ENCODE measurements at places on chromosomes 12 and 14.

DNA sequence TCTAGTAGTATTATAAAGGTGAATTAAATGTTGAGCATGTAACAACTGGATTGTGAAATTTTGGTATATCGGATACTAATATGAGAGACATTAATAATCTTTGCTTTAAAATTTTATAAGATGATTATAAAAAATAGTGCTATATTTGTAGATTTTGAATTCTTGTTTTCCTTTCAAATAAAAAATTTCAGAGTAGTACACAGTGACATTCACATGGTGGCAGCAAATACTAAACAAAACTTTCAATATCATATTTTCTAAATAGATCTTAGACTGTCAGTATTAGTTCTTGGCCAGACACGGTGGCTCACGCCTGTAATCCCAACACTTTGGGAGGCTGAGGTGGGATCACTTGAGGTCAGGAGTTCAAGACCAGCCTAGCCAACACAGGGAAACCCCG lies 166.0 kb downstream of the NAV3 start:
- no peak for DNase-seq

DNA sequence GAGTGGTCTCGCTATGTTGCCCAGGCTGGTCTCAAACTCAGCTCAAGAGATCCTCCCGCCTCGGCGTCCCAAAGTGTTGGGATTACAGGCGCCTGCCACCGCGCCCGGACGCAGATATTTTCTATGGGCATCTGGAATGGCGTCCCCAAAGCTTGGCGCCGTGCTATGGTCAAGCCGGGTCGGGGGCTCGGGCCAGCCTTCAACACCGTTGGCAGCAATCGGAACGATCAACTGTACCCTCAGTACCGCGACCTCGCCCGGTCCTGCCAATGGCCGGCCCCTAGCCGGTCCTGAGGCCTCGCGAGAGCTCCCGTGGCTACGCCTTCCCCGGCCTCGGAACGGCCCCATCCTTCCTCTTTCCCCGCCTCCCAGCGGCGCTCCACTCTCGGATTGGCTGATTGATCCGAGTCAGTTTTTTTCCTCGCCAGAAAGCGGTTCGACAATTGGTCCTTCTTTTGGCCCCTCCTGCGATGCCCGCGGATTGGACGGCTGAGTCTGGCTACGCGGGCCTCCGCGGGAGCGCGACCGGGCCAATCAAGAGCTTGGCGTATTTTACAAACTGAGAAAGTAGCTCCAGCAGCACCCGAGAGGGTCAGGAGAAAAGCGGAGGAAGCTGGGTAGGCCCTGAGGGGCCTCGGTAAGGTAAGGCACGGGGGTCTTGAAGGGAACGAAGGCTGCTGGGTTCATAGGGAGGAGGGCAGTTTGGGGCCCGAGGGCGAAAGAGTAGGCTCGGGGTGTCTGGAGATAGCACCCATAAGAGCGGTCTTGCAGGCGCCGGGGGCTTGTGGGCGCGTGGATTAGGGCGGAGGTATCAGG lies at the start of gene TROAP:
Gene TROAP, plus strand, starts transcription at position 548 of the 816 bp plus-strand sequence. CDS start 354 bp downstream, outside the sequence.
- DNase-seq, result peak; percentile 99

DNA sequence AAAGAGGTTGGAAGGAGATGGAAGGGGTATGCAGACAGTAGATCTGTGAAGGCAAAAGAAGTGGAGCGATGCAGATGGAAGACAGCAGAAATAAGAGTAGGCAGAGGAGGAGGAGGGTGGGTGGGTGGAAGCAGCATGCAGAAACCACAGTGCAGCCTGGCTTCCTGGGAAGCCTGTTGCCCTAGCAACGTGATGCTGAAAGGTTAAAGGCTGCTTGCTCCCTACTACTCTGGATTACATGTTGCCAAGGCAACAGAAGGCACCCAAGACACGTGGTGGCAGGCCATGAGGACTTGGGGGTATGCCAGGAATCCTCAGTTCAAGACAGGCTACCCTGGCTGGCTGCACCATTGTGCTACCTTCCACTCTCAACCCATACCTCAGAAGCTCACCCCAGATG lies 129.6 kb downstream of the GRIN2B start:
- no peak for DNase-seq

DNA sequence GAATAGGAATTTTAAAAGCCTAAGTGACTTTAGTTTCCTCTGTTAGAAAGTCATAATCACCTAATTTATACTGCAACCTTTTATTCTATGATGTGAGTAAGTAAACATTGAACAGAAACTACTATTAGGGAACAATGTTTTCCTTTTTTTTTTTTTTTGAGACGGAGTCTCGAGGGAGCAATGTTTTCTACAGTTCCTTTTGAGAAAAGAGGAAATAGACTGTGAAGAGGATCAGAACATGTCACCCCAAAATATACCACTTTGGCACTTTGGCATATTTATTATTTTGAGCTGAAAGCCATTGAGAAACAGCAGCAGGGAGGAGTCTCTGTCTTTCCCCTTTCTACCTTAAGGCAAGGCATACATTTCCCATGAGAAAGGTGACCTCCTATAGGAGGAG lies 162.7 kb upstream of the CNOT2 start:
- DNase-seq, result no peak

DNA sequence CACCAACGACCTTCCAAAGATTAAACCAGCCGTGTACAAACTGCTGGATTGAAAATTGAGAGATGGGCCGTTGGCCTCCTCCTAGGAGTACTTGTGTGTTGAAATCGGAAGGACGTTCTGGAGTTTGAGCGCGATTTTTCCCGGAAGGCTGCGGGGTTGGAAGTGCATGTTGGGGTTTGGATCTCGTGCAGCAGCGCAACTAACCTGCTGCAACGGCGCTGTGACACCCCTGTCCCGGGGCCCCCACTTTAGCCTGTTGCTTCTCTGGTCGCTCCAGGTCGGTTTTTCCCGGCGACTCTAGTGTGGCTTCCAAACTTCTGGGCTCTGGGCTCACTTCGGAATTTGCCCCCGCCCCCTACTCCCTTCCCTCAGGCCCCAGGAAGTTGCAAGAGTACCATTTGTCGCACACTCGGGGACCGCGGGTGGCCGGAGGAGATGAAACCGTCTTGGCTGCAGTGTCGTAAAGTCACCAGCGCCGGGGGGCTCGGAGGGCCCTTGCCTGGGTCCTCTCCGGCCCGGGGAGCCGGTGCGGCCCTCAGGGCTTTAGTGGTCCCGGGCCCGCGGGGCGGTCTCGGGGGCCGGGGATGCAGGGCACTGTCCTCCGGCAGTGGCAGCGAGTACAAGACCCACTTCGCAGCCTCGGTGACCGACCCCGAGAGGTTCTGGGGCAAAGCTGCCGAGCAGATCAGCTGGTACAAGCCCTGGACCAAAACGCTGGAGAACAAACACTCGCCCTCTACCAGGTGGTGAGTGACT lies at the start of gene ACSS3:
Gene ACSS3, plus strand, starts transcription at position 394 of the 756 bp plus-strand sequence. Its CDS starts 42 bp downstream, at position 436.
- no peak for DNase-seq

- DNase-seq, result peak; percentile 64
Measured at GRCh38 chr12:127083008-127083949, 1183.7 kb upstream of the TMEM132C start.

DNA sequence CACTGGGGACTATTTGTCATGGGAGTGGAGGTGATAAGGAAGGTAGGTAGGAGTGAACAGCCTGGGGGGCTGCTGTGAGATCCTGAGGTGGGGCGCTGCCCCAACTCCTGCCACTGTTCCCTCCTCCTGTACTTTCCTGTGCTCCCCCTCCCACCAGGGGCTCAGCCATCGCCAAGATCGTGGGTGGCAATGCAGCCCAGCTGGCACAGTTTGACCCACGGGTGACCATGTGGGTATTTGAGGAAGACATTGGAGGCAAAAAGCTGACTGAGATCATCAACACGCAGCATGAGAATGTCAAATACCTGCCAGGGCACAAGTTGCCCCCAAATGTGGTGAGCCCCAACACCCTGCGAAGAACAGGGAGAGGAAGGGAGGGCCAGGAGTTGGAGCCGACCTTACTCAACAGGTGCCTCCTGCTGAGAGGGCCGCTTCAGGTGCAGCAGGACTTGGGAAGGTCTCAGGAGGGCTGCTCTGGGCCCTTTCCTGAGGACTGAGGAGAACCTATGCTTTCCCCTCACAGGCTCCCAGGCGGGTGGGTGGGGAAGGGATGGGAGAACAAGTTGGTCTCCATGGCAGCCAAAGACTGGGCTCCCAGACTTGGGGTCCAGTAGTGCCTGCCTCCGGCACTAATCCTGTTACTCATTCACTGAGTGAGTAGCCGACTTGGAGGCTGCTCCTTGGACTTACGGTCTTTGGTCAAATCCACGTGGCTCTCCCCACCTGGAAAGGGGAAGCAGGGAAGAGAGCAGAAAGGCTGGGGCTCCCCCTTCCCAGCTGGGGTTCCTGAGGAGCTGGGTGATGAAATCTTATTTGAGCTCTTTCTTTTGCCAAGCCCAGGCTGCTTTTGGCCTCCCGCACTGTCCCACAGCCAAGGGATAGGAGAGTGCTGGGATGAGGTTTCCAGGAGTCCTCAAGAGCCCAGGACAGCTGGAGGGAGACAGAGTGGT lies 884 bp downstream of the GPD1 start:
- no peak for DNase-seq

- no peak for DNase-seq
Measured at GRCh38 chr12:74280156-74280655, 257.4 kb upstream of the ATXN7L3B start.

DNA sequence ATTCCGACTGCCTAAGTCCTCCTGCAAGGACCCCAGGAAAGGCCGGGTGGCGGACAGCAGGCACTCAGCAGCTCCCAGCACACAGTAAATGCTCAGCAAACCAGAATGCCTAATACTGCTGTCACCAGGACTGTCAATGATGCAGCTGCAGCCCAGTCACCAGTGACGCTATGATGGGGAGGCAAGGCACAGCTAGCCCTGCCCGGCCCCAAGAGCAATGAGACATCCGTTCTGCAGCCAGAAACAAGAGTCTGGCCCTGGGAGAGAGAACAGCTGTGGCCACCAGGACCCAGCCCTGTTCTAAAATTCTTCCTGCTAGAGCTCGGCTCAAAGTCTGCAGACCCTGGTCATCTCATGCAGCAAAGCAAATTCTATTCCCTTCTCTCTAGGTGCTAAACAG lies 69.8 kb downstream of the NCOR2 start:
- no peak for DNase-seq

DNA sequence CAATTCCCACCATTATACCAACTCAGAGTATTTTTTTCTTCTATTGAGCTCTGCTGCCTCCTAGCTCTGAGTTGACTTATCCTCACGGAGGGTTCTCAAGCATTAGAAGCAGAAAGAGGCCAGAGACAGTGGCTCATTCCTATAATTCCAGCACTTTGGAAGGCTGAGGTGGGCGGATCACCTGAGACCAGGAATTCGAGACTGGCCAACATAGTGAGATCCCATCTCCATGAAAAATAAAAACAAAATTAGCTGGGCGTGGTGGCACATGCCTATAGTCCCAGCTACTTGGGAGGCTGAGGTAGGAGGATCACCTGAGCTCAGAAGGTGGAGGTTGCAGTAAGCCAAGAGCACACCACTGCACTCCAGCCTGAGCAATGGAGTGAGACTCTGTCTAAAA lies 21.0 kb downstream of the HPD start:
- no peak for DNase-seq

Measured in CD4-positive, alpha-beta T cell treated with Interleukin-21 for 1 hour (primary cell).